ENCODE measurements at places on chromosomes 4 and X.

DNA sequence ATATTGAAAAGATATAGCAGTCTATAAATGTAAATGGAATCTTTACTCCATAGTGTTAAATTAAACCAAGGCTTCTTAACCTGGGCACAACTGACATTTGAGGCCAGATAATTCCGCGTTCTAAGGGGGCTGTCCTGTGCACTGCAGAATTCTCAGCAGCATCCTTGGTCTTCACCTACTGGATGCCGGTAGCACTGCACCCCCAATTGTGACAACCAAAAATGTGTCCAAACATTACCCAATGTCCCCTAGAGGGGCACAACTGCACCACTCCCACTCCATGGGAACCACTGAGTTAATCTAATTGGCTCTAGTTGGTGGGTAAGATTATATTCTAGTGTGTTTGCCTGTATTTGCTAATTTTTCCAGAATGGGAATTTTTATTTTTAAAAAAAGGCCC, 16.6 kb downstream of the AP1S2 start:
- no peak for DNase-seq

- no peak for DNase-seq
Observed at GRCh38 chrX:15948318-15948660, 93.7 kb upstream of the AP1S2 start.

GRCh38 chr4:139956507-139957017, 197.4 kb downstream of the MAML3 start:
- no peak for DNase-seq

DNA sequence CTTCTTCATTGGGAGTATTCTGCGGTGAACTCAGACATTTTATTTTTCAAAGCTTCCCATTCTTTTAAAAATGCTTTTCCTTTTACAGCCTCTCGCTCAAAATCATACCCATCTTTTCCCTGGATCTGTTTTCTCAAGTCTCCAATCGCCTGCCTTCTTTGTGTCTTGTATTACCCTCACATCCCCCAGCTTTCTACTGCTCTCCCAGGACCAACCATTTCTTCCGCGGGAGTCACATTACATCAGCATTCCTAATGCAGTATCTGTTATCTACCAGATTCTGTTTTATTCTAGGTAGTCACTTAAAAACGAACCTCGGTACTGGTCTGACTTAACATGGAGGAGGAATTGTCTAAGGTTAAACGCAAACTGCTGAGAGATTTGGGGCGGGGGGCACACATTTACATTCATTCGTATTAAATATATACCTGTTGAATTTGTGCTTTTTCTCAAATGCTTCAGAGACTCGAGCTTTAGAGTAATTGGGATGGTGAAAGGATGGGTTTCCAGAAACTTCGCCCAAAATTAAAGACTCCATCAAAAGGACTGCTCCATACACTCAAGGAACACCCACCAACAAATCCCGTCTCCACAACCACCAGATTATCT, 493 bp upstream of the UCHL1 start:
- DNase-seq: no peak

GRCh38 chr4:34723605-34724004, 1520.7 kb downstream of the ARAP2 start:
- no peak for DNase-seq

- peak; percentile 36 for DNase-seq
Observed at GRCh38 chr4:40856840-40857362, 107.1 kb downstream of the NSUN7 start.

DNA sequence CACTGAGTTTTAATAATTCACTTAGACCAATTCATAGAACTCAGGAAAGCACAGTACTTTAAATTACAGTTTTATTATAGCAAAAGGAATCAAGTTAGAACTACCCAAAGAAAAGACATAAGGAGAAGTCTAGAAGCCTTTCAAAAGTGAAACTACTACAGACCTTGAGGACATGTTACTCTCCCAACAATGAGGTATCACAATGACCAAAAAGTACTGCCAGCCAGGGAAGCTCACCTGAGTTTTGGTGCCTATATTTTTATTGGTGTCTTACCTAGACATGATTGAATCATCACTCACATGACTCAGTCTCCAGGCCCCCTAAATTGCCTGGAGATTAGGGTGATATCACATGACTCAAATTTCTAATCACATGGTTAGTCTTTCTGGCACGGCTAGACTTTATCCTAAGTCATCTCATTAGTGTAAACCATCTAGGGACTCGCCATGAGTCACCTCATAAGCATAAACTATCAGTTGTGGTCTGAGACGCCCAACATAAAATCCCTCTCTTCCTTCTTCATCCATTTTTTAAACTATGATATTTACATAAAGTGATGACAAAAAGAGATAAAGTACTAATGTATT, 372.3 kb downstream of the TMA16 start:
- DNase-seq: no peak

- no peak for DNase-seq
Observed at GRCh38 chrX:148381603-148382002, 118.8 kb upstream of the AFF2 start.

GRCh38 chr4:121094297-121094966, 22.1 kb upstream of the NDNF start:
- DNase-seq: no peak

GRCh38 chrX:134821370-134821769, 163.1 kb upstream of the PLAC1 start:
- DNase-seq: no peak

GRCh38 chrX:135944486-135944885, 29.3 kb downstream of the MMGT1 start:
- no peak for DNase-seq

GRCh38 chrX:101359966-101360365, 11.4 kb upstream of the TIMM8A start:
- DNase-seq: no peak

GRCh38 chrX:123121241-123121640, 62.8 kb upstream of the GRIA3 start:
- no peak for DNase-seq

GRCh38 chr4:185682236-185682635, 129.8 kb downstream of the SORBS2 start:
- DNase-seq: no peak

DNA sequence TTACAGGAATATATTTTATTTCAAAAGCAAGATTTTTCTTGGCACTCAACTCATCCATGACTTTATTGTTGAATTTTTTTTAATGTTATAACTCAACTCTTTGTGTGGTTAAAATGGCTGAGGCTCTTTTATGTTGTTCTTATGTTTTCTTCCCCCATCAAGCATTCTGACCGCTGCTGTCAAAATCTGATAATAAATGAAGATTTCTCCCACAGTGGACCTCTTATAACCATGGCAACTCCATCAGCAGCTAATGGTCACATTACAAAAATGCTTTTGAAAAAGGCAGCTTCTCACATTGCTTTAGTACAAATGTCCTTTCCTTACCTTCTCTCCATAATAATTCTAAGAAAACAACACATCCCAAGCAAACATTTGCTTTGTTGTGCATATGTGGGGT, 96.0 kb upstream of the ATOH1 start:
- no peak for DNase-seq

- DNase-seq: no peak
Observed at GRCh38 chr4:139838811-139839210, 173.2 kb downstream of the MGST2 start.

- no peak for DNase-seq
Observed at GRCh38 chr4:92368653-92369052, 64.9 kb downstream of the GRID2 start.

DNA sequence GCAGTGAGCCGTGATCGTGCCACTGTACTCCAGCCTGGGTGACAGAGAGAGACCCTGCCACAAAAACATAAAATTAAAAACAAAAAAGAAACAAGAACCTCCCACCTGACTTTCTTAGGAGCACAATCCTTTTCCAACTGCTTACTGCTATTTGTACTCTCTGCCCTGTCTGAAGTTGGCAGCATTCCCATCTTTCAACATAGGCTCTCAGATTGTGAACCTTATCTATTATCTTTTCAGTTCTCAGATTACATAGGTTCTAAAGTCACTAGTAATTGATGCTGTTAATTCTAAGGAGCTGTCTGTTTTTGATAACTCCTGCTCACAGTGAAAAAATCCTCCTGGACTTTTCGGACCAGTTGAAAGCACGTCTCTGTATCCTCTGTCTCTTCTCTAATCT, 812.2 kb upstream of the CT83 start:
- no peak for DNase-seq

DNA sequence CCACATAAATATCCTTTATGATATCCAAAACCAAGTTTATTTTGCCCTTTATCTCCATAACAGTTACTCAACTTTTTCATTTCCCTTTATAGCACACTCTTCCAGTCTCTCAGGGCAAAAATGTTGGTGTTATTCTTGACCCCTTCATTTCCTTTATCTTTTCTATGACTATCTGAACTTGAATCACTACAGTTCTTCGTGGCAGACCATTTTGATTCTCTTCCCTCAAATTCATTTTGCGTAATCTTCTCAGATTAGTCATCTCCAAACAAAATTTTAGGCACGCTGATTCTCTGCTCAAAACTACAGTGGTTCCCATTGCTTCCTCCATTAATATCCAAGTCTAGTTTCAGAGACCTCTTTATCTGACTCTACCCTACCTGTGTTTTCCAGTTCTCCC, 26.1 kb downstream of the RUFY3 start:
- no peak for DNase-seq

- DNase-seq: no peak
Observed at GRCh38 chr4:110900213-110900769, 277.4 kb upstream of the PITX2 start.

- no peak for DNase-seq
Observed at GRCh38 chr4:10124167-10124930, 7.8 kb upstream of the WDR1 start.

GRCh38 chr4:92104506-92104905, 199.3 kb upstream of the GRID2 start:
- DNase-seq: no peak

DNA sequence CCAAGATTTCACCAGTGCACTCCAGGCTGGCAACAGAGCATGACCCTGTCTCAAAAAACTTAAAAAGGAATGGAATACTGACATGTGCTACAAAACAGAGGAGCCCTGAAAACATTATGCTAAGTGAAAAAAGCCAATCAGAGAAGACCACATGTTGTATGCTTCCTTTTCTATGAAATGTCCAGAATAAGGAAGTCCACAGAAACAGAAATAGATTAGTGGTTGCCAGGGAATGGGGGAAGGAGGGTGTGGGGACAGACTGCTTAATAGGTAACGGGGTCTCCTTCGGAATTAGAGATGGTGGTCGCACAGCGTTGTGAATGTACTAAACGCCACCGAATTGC, 30.1 kb upstream of the KIAA0232 start:
- no peak for DNase-seq

- DNase-seq: no peak
Observed at GRCh38 chr4:88275516-88275915, 8.8 kb downstream of the PPM1K start.
